ENCODE measurements at places on chromosomes 16 and 17.

DNA sequence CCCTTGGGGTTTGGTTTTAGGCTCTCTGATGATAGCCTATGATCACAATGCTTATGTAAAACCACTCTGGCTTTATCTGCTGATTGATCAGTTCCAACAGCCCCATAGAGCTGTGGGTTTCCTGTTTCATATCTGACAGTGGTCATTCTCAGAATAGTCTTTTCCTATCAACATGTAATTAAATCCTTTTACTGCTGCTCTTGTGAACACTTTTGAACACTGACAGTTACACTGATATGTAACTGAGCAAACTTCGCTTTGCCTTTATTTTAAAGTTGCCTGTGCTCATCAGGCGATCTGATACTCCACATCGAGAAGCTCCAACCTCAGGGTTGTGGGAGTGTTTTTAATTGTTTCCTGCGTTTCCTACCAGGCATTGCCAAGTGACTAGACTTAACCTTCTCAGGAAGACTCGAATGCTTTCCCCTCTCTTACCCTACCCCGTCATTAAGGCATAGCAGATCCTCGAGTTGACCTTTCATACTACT, 17.3 kb upstream of the CLEC18B start:
- DNase-seq = no peak

- no peak for DNase-seq
These were observed 4.7 kb downstream of the MSRB1 start for GRCh38 chr16:1938316-1938715.

- no peak for DNase-seq
These were observed 1.9 kb downstream of the MNT start for GRCh38 chr17:2398655-2399571.

- DNase-seq = no peak
These were observed 541.4 kb downstream of the WWOX start for GRCh38 chr16:78640886-78641285.

DNA sequence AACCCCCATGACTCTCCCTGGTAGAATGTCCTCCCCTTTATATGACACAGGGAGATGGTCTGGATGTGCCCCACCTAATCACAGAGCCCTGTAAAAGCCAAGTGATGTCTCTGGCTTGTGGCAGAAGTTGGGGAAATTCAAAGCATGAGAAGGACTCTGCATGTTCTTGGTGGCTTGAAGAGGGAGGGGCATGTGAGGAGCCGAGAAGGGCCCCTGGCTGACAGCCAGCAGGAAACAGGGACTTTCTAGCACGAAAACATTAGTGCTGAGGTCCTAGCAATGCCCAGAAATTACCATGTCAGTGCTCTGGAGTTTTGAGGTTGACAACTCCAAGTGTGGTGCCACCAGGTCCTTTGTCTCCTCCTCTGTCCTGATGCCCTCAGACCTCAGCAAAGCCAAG, 75.9 kb downstream of the USP22 start:
- no peak for DNase-seq

DNA sequence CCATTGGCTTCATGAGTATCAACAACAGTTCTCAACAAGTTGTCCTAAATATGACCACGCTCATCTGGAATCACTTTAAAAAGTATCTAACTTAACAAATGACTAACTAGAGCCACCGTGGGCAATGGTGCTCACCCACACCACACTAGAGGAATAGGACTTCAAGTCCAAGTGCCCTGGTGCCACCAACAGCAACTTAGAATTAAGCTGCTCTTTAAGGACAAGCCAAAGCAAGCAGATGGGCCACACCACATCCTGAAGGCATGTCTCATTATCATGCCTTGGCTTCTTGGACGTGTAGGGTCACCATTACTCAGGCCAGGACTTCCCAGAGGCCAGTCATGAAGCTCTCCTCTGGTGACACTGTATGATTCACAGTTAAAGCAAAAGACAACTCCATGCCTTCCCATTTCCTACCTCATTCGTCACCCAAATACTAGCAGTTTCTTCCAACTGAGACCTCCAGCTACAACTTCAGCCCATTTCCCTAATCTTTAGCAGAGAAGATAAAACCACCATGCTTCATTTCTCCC, 9.4 kb upstream of the SLC6A4 start:
- no peak for DNase-seq

- no peak for DNase-seq
These were observed 25.0 kb upstream of the TAC4 start for GRCh38 chr17:49872754-49873377.
